ENCODE measurements at places on chromosomes 2 and 18. TPM values are rescaled to one million over a fixed set of nuclear protein-coding genes. Genes with fewer than 3 reads are reported as not detected.

SEPTIN10 gene
- 96.9 TPM for total RNA-seq

QPCT gene
- total RNA-seq: 0.19 TPM

PIAS2 gene
- total RNA-seq: 26.4 TPM

RAB11FIP5 gene
- 6.8 TPM for total RNA-seq

GREB1L gene
- 251 TPM for total RNA-seq

GRCh38 chr2:165016772-165017411, 61.6 kb upstream of the SLC38A11 start:
- peak; percentile 71 for DNase-seq

GRCh38 chr2:165529130-165529529, 59.6 kb downstream of the CSRNP3 start:
- no peak for DNase-seq

DNA sequence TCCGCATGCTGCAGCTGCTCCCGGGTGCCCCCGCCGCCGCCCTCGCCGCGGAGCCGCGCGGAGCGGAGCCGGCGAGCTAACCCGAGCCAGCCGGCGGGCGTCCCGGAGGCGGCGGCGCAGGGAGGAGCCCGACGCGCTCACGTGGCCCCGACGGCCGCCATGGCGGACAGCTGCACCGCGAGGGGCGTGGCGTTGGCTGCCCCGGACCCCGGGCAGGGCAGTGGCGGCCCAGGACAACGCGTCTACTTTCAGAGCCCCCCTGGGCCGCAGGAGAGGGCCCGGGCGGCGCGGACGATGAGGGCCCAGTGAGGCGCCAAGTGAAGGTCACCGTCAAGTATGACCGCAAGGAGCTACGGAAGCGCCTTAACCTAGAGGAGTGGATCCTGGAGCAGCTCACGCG, 30.0 kb upstream of the CCNYL1 start:
- DNase-seq: no peak

GRCh38 chr18:39414009-39414700, 1848.6 kb upstream of the CELF4 start:
- no peak for DNase-seq

- DNase-seq: peak; percentile 35
These were observed 155.2 kb downstream of the PXDN start for GRCh38 chr2:1588978-1589621.

DNA sequence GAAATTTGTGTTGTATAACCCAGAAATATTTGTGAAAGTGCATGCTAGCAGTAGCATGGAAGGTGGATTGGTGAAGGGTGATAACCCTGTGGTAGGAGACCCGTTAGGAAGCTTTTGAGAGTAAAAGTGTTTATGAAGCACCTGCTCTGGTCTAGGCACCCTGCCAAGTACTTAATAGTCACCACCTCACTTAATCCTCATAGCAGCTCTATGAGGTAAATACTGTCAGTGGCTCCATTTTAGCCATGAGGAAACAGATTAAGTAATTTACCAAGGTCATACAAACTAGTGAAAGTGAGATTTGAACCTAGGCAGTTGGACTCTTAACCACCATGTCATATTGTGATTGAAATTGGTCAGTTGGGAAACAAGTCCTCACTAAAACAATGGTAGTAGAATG, 66.8 kb downstream of the TET3 start:
- no peak for DNase-seq

GRCh38 chr2:58609326-58609725, 368.2 kb upstream of the FANCL start:
- no peak for DNase-seq
